ENCODE measurements at places on chromosomes 2 and 18. TPM values are rescaled to one million over a fixed set of nuclear protein-coding genes. Genes with fewer than 3 reads are reported as not detected.

The POTEI gene
- 0.11 TPM for total RNA-seq

- peak; percentile 63 for DNase-seq
These were observed 697 bp downstream of the KCMF1 start for GRCh38 chr2:84971510-84972206.

The REG3A gene
- 0.32 TPM for total RNA-seq

DNA sequence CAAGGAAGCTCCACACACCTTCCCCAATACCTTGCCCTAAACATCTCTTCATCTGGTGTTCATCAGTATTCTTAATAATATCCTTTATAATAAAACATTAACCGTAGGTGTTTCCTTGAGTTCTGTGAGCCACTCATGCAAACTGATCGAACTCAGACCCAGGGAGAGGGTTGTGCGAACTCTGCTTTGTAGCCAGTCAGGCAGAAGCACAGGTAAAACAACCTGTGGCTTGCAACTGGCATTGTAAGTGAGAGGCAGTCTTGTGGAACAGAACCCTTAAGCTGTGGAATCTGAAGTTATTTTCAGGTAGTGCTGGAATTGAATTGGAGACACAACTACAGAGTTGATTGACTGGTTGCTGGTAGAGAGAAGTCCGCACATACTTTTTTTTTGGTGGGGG lies 4.7 kb downstream of the BUB1 start:
- DNase-seq = no peak

The RIF1 gene
- total RNA-seq = 27.8 TPM

GRCh38 chr18:79067611-79068010 lies 1.6 kb upstream of the ATP9B start:
- no peak for DNase-seq

DNA sequence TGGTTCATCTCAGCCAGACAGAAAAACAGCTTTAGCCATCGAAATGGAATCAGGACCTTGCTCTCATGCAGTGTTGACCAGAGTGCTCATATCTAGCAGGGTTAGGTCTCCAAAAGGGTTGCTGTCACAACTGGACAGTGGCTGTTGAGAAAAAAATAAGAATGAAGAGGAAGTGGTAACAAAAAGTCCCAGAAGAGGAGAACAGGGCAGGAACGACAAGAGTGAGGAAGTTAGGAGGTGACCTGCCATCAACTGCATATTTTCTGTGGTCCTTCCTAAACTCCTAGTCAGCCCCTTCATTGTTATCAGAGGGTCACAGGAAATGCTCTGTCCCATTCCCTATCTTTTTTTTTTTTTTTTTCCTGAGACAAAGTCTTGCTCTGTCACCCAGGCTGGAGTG lies 188.1 kb upstream of the LINC00305 start:
- DNase-seq = no peak

The SP5 gene
- 3.5 TPM for total RNA-seq

DNA sequence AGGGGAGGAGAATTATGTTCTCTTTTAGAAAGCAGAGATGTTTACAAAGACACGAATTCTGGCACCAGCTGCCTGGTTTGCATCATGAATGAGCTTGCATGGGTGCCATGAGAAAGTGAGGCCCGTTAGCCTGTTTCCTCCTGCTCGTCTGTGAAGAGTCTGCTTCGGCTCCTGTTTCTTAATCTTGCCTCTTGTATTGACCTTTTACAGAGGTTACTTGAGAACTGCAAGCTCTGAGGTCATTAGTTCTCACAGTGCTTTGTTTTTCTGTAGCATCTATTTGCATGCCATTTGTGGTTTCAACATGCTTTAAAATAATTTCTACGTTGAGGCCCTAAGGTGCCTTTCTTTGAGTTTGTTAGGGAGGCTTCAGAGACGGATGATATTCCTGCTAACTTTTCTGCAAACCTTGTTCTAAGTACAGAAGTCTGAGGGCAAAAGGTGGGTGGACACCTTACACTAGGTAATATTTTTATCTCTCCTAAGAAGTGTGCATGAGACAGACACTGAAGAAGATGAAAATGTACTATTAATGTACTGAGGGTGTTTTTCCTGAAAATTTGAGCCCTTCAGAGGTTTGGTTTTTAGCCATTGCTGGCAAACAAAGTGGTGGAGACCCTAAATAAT lies 53.4 kb upstream of the LINC00305 start:
- DNase-seq = no peak

DNA sequence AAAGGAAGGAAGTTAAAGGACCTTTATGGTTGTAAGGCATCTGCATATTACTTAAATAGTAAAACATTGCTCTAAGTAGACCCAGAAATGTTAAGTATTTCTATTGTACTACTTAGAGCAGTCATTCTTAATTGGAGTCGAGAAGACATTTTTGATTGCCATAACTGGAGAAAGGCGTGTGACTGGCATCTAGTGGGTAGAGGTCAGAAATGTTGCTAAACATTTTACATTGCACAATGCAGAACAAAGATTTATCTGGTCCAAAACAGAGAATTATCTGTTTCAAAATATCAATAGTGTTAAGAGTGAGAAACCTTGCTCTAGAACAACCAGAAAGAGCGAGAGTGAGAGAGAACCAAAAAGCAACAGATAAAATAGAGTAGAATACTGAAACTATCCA lies 23.3 kb upstream of the ROCK1 start:
- DNase-seq = no peak

DNA sequence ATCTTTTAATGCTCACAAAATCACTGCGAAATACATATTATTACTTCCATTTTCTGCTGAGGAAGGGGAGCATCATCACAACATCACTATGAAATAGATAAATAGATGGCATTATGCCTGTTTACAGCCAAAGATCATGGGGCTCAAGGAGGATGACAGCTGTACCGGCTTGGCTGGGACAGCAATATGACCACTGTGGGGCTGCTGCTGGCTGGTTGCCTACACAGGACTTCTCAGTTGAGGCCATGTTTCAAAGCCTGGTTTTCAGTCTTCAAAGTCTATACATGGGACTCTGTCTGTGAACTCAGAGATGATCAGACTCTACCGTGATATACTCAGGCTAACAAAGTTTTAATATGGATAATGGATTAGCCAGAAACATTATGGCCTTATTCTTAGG lies 58.7 kb downstream of the SPATS2L start:
- DNase-seq = no peak

The MRPL44 gene
- 40.8 TPM for total RNA-seq

DNA sequence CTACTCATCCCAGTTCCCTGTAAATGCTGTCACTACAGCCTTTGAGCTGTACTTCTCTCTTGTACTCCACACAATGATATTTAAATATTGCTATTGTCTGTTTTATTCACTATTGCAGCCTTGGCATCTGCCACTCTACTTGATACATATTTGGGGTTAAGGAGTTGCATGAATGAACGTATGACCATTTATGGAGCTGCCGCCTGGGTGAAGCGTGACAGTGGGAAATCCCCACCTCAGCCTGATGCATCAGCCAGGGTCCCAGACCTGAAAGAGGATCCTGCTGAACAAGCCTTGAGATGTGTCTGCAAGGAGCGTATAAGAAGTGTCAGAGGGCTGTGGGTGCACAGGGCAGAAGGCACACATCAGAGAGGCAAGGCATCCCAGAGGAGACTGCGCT lies 39.1 kb downstream of the MRPL35 start:
- DNase-seq = no peak
